CD8-positive, alpha-beta memory T cell (primary cell): ENCODE measurements at places on chromosomes 6 and 20.

- DNase-seq, result no peak
Measured at GRCh38 chr6:154882107-154882506, 113.0 kb upstream of the TIAM2 start.

DNA sequence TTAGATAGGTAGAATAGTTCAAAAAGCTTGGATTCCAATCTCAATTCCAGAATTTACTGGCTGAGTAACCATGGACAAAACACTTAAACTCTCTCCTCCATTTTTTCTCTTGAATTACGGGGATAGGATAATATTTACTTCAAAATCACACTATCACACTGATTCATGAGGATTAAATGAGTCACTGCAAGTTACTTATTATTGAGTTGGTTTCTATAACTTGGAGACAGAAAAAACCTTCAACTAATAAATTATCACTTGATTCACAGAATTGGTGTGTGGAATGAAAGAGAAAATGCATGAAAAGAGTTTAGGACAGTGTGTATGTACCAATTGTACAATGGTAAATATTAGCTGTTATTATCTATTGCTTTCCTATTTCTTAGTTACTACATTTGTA, 585.2 kb downstream of the PHF3 start:
- DNase-seq, result no peak

DNA sequence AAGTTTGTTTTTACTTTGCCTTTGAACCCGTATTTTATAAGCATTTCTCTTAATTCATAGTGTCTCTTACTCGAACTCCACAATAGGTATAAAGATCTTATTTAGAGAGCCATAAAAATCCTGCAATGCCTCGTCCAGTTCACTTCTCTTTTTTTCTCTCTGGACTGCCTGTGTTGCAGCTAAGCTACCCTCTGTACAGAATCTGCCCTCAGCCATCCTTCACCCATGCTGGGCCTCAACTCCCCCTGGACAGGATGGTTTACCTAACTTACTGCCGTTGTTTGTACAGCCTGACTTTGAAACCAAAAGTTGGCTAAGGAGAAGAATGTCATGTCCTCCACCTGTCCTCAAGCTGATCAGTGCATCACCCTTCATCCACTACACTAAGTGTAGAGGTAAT, 10.4 kb downstream of the QRSL1 start:
- no peak for DNase-seq

GRCh38 chr20:52127309-52127708, 64.3 kb downstream of the ZFP64 start:
- no peak for DNase-seq

DNA sequence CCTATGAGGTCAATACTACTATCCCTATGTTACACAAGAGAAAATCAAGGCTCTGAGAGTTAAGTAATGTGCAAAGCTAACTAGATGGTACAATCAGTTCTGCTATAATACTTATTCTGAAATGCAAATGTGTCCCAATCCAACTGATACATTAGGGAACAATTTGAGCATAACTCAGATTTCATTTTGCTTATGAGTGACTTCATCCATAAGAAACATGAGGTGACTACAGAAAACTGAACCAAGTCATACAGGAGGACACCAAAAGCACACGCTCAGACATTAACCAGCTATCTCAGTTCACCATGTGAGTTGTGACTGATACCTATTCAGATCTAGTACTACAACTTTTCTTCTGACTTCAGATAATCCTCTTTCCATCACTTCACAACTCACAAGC, 179.9 kb upstream of the RUNX2 start:
- no peak for DNase-seq

DNA sequence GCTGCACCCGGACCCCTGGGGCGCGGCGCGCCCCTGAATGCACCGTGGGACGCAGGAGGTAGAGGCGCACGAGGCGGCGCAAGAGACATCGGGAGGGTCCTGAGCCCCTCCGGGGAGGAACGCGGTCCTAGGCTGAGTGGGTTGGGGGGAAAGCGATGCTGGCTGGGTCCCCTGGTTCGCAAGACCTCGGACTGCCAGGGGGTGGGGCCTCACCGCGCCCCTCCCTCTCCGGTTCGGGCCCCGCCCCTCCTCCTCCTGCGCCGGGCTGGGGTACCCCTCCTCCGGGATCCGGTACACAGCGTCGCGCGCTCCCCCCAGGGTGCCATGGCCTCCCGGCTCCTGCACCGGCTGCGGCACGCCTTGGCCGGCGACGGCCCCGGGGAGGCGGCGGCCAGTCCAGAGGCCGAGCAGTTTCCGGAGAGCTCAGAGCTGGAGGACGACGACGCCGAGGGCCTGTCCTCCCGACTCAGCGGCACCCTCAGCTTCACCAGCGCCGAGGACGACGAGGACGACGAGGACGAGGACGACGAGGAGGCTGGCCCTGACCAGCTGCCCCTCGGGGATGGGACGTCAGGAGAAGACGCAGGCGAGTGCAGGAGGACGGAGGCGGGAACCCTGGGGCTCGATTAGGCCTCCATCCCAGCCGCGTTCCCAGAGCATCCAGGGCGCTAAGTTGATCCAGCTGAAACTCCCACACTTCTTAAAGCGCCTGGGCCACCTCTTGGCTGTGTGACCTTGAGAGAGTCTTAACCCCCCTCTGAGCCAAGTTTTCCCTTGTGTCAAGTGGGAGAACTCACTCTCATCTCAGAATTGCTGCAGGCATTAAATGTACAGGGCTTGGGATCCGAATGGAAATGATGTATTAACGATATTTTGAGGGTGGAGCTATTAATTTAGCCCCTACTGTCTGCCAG, 541 bp downstream of the SNX21 start:
- DNase-seq, result peak; percentile 32

GRCh38 chr6:121688974-121689373, 253.5 kb downstream of the GJA1 start:
- no peak for DNase-seq

DNA sequence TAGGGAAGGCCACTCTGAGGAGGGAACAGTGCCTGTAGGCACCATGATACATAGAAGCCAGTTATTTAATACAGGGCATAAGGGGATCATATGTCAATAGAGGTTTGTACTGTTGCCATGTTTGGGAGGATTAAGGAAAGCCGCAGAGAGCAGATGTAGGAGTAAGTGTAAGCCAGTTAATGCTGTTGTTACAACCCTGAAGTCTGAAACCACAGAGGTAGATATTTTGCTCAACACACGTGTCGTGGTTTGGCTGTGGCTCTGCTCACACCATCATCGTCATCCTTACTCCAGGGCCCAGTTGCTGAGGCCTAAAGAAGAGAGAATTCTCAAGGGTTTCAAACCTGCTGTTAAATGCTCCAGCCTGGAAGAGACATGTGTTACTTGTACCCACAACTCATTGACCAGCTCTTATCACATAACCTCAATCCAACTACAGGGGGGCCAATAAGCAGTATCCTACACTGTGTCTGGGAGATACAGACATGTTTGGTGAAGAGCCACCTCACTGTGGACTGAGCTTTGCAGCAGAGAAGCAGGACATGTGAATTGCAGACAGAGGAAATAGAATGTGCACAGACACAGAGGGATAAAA, 31.0 kb upstream of the PSMF1 start:
- no peak for DNase-seq

DNA sequence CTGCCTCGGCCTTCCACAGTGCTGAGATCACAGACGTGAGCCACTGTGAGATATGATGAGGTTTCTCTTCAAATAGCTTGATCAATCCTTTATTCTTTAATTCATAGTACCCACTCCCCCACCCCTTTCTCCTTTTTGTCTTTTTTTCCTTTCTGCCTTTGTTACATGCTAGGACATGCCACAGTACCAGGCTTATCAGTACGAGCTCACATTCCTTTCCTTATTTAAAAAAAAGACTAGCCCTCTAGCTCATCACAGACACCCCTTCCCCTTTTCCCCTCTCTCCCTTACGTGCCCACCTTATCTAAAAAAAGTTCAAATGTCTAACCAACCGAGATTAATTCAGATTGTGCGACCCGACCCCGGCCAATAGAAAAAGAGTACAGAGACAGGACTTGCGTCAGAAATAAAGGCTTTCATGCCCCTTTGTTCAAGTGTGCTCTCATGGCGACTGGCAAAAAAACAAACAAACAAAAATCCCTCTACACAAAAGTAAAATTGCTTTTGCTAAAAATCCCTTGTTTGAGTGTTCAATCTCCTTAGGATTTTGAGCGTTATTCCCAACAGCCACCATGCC, 49.2 kb downstream of the MRAP2 start:
- no peak for DNase-seq
